NCI-H1694 treated with DMSO at 0.1 percent for 48 hours (cell line): ENCODE measurements at places on chromosomes 4 and X.

DNA sequence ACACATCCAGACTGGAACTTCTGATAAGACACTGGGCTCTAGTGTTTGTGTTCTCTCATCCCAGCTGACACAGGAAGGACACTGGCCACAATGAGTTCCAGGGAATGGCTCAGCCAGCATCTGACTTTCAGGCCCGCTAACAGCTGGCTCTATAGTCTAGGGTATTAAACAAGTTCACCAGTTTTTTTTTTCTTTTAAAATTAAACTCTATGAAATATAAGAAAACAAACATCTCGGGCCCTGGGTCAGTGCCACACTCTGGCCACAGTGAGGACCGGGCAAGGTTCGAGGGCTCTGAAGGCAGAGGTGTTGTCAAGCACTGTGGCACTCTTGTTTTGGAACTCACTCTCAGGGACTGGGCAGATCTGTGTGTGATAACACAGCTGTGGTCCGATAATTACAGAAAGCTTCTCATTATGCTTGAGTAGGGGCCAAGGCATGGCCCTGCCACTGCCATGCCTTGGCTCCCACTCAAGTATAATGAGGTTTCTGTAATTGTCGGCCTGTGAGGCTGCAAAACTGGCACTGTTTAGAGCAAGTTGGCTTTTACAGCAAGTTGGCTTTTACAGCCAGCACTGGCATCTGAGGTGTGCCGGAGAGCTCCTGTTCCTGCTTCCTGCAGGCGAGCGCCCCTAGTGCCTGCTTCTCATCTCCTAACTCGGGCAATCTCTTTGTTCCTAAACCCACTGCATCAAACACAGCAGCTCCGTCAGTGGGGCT lies 62.8 kb downstream of the PPP1R2C start:
- DNase-seq = peak; percentile 51

DNA sequence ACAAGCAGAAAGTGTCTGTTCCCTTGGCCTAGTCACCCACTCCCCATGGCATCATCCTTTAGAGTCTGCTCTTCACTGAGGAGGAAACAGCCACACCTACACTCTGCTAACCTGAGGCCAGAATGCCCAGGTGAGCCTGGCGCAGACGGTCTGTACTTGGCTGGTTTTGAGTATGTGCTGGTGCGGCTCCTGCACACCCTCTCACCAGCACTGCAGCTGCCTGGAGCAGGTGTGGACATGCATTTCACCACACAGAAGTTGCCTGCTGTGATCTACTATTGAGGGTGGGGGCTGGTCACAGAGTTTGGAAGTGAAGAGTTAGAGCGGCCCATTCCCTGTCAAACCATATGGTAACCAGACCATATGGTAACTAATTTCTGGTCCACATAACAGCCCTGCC lies 39.5 kb downstream of the KANTR start:
- peak; percentile 38 for DNase-seq

DNA sequence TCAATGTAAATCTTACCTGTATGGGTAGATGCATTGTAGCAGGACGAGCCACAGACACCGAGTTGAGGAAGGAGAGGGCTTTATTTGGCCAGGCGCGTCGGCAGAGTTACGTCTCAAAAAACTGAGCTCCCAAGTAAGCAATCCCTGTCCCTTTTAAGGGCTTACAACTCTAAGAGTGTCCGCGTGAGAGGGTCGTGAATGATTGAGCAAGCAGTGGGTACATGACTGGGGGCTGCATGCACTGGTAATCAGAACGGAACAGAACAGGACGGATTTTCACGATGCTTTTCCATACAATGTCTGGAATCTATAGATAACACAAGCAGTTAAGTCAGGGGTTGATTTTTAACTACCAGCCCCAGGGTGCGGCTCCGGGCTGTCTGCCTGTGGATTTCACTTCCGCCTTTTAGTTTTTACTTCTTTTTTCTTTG lies 524.9 kb upstream of the HTR2C start:
- DNase-seq = no peak

DNA sequence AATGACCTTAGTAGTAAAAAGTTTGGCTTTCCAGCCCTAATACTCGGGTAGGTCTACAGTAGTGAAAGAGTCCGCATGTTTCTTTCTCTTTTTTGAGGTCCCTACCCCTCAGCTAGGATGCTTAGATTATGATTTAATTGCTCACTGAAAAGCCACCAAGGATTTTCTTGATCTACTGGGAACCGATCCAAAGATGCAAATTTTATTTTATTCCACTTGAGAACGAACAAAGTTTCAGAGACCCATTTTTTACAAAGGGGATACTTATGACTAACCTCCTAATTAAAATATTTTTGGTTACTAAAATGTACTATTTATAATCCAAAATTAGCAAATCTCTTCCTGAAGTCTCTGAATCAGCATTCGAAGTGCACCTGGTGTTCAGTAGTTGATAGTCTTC lies 14.3 kb upstream of the PDHA2 start:
- DNase-seq = no peak

GRCh38 chr4:80655662-80656061 lies 320.1 kb downstream of the CFAP299 start:
- no peak for DNase-seq

DNA sequence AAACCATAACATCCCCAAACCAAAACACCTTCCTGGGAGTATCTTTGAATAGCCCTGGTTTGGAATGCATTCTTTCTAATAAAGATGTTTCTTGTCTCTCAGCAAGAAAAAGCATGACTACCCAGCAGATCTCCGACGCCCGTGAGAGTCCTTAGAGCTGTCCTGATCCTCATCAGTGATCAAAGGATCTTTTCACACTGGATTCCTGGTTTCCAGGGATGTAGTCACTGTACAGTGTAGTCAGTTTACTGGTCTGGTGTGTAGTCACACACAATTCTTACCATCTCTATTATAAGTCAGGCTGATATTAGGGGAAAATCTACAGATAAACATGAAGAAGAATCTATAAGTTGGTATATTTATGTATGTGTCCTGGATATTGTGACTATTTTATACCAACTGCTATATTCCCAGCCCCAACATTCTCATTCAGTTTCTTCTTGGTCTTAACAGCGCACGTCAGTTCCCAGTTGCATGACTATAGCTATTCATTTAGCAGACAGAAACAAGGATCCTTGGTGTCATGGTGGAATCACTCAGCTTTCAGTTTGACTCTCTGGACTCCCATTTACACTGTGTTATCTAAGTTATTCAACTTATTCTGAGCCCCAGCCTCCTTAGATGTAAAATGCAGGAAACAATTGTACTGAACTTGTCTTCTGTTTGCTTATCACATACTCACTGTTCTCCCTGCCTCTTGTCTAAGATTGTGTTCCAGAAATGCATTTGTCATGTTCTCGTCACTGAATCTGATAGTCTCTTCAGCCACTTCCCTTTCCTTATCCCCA lies 68.3 kb downstream of the SLIT2 start:
- DNase-seq = no peak
